ENCODE measurements at places on chromosomes 1 and 21. TPM values are rescaled to one million over a fixed set of nuclear protein-coding genes. Genes with fewer than 3 reads are reported as not detected.

CACNA1S gene
- 26.1 TPM for total RNA-seq

LPGAT1 gene
- total RNA-seq: 23.1 TPM

FAM76A gene
- 23.3 TPM for total RNA-seq

PPIH gene
- 50.1 TPM for total RNA-seq

Data from muscle of leg (tissue), 16 donors.